Jurkat, Clone E6-1 (cell line): ENCODE measurements at places on chromosomes 3 and 15.

GRCh38 chr3:197593046-197593380 is 37.2 kb upstream of the BDH1 start:
- no peak for DNase-seq

DNA sequence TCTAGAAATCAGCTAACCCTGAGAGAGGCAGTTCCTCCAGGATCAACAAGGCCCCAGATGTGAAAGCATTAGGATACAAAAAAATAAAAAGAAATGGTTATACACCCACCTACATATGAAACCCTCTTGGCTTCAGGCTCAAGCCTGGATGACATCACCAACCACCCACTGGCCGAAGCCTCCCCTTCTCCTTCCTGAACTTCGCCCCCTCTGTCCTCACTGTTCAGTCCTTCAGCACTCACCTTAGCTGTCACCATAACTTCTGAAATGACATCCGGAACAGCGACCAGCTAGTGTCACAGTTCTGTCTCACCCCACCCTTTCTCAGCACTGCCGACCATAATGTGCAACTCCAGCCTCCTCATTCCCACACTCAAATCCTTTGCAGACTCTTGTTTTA is 98.7 kb downstream of the PLCH1 start:
- DNase-seq, result no peak

- no peak for DNase-seq
These were observed 96.8 kb downstream of the BBX start for GRCh38 chr3:107619549-107619948.

DNA sequence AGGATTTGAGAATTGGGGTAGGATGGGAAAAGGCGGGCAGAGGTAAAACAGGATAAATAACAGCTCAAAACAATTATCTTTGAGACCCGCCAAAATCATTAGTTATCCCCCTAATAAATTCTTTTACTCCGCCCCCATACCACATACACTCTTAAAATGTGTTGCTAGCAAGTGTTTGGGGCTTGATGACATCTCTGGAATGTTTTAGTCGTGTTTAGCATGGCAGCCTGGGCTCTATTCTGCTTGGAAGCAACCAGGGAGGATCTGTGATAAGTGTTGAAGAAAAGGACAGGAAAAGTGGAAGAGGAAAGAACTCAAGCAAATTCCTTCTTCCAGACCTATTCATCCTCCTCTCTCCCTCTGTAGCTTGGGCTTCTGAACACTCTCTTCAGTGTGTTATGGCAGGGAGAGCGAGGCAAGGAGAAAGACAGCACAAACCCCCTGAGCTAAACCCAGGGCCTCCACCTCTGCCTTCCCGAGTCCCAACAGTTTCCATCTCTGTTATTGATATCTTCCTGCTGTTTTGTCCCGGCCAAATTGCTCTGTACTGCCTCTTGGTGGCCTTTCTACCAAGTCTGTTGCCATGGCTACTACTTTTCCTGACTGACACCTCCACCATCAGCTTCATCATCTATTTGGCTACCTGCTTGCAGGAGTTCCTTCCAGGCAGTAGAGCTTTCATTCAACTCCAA is 135.8 kb downstream of the RPL22L1 start:
- DNase-seq, result no peak

DNA sequence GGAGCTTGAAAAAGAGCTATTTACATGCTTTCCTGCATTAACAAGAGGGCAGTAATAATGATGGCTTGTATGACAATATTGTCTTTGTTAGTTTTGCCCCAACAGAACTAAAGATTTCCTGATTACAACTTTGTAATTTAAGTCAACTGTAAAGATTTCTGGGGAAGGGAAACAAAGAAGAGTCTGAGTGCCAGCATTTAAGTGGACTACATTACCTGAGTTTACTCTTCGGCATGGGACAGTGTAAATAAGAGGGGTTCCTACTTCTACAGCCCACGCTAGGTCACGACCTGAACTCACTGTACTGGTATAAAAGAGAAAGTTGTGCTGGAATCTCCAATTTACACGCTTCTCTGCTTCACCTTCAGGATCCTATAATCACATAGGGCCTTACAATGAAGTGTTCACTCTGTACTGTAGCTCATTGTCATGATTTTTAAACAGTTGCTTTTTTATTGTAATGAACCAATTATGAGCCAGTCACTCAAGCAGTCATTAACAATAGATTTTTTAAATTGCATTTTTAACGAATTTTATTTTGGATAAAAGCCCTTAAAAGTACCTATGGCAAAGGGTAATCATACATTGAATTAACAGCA is 39.6 kb downstream of the DPH6 start:
- DNase-seq, result no peak

GRCh38 chr3:71369701-71370391 is 213.7 kb downstream of the FOXP1 start:
- no peak for DNase-seq

DNA sequence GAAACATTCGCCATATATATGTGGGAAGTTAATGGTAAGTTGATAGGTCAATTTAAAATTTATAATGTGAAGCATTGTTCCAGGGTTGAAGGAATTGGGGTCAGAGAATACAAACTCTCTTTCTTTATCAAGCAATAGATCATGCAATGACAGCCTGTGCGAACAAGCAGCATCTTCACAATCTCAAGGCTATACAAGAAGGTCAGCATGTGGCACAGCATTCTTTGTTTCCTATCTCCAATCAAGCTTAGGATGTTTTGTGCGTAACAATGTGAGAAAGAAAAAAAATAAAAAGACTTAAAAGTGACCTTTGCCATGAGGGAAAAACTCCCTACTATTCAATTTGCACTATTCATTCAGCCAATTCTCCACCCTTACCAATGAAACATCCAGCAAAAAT is 288.1 kb upstream of the NECTIN3 start:
- DNase-seq, result no peak

DNA sequence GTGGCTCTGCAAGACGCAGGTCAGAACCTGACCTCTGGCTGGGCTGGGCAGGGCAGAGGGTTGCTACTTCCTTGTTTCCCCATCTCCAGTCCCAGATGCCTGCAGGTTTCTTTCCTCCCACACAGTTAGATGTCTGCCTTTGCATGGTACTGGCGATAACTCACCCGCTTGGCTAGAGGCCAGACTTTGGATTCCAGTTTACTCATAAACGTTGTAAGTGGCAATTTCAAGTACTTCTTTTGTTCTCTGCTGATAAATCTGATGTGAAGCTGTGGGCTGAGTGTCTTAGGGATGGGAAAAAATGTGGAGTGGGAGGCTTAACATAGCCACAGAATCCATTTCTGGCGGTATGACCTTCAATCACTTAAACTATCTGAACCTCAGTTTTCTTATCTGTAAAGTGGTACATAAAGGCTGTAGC is 194.2 kb downstream of the EBLN2 start:
- no peak for DNase-seq

- DNase-seq, result no peak
These were observed 19.9 kb downstream of the ACKR2 start for GRCh38 chr3:42829083-42829627.

DNA sequence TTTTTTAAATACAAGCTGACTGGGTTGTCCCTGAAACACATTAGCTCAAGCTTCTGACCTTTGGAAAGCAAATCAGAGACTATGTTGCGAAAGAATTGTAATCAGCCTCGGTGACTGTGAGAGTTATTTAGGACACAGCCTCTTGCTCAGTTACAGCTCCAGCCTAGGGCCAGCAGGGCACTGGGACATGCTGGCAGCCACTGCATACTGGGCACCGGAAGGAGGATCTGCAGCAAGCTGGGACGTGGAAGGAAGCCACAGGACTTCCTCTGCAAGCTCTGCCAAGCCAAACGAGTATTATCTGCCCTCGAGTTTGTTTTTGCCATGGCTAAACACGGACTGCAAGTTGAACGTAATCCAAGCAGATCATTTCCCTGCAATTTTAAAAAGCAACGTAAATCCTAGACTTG is 24.4 kb upstream of the COPG1 start:
- DNase-seq, result no peak

- DNase-seq, result no peak
These were observed 180.6 kb downstream of the GREM1 start for GRCh38 chr15:32898414-32898813.

DNA sequence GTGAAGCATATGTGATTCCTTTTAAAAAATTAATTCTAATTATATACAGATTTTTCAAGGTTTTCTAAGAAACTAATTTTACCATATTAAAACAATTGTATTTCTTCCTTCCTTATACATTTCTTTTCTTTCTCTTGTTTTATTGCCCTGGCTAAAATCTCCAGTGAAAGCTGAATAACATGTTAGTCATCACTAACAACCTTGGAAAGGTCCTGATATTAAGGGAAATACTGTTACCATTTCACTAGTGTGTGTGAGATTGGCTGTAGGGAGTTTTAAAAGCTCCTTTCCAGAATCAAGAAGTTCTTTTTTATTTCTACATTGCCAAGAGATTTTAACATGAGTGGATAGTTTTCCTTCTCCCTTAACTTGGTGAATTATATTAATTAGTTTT is 229.7 kb upstream of the EIF1B start:
- no peak for DNase-seq

GRCh38 chr3:128800241-128801187 is 74.5 kb downstream of the RAB7A start:
- DNase-seq, result no peak

DNA sequence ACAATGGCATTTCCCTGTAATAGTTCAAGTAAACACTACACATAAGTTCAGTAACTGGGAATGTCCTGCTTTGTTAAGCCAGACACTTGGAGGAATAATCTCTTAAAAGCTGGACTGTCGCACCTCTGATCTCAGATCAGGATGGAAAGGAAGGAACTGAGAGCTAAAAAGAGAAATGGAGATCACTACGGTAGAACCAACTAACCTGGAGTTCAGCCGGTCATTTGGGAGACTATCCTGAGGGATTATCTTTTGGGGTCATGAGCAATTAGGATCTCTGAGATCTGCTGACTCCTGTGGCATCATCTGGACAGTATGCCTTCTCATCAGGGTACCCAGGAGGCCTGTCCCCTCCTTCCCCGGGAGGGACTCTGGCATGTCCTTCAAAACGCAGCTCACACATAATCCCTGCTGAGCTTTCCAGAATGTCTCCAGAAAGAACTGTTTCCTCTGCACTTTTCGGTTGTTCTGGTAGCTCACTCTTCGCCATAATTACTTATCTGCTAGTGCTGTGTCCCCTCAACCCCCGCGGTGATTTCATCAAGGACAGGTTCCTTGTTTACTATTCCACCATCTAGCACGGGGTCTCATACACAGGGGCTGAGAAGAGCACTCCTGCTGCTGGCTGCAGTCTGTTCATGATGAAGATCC is 115.6 kb downstream of the SENP2 start:
- DNase-seq, result no peak

DNA sequence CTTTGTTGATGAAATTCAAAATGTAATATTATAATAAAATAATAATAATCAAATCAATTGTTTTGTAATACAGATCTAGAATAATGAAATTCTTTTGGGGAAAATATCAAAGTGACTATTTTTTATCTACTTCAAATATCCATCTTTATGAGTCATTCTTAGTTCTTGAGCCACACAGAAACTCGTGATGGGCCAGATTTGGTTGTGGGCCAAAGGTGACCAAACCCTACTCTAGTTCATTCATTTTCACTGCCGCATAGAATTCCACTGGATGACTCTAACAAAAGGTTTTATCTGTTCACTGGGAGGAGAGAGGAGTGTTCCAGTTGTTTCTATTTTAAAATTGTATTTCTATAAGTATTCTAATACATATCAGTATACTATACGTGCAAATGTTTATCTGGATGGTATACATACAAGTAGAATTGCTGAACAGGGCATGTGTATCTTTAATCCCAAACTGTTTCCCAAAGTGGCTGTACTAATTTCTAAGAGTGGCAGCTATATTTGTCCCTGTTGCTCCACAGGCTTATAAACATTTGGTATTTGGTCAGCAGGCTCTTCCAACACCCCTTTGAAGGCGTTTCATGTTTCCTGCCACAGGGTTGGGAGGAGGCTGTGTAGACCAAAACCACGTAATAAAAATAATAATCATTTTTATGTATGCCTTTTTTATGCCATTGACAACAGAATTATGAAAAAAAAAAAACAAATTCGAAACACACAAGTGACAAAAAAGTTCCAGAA is 7.3 kb upstream of the RTP3 start:
- no peak for DNase-seq

- DNase-seq, result no peak
These were observed 323.9 kb upstream of the IGF1R start for GRCh38 chr15:98324341-98324970.

DNA sequence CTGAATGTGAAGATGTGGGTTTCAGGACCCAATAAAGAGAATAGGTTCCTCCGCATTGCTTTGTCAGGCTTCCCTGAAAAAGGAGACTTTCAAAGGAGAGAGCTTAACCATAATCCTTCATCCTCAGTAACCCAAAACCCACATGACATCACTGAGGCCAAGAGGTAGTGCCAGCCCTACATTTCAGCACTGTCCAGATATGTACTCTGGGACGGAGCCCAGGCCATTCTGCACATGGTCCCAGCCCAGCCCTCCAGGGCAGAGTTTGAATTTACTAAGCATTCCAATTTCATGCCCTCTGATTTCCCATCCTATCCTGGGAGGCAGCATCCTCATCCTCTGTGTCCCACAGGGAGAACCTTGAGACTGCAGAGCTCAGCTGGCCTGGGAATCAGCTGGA is 210.5 kb downstream of the GABRB3 start:
- no peak for DNase-seq

DNA sequence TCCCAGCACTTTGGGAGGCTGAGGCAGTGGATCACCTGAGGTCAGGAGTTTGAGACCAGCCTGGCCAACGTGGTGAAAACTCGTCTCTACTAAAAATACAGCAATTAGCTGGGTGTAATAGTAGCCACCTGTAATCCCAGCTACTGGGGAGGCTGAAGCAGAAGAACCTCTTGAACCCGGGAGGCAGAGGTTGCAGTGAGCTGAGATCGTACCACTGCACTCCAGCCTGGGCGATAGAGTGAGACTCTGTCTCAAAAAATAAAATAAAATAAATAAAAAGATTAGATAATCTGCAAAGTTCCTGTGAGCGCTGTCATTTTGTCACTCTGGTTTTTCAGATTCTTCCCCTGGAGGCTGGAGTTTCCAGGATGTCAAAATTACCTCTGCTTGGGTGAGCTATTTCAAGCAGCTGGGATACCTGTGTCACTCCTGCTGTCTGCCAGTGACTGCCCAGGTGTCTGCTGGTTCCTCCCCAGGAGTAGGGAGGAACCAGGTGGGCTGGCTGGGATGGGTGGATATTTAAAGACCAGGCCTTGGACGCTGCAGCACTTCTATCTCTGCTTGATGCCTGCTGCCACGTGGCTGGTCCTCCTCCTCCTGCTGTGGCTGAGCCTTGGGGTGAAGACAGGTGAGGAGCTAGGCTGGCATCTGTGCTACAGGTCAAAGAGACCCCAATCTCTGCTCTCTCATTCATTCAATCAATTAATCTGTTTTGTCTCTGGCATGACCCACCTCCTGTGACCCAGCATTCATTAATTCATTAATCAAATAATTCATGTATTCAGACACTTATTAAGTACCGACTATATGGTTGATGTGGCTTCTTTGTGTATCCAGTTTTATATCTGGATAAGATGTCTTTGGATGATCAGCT is 19.5 kb upstream of the MUC20 start:
- DNase-seq, result no peak

- DNase-seq, result peak; percentile 5
These were observed 420.4 kb downstream of the EPHA3 start for GRCh38 chr3:89527736-89528305.

GRCh38 chr3:192372616-192373015 is 354.7 kb downstream of the FGF12 start:
- DNase-seq, result no peak

- no peak for DNase-seq
These were observed 34.6 kb downstream of the GNB4 start for GRCh38 chr3:179416681-179417080.
